ENCODE measurements at places on chromosomes 2 and 18.

GRCh38 chr2:11356764-11357163 lies 12.3 kb upstream of the ROCK2 start:
- no peak for DNase-seq

DNA sequence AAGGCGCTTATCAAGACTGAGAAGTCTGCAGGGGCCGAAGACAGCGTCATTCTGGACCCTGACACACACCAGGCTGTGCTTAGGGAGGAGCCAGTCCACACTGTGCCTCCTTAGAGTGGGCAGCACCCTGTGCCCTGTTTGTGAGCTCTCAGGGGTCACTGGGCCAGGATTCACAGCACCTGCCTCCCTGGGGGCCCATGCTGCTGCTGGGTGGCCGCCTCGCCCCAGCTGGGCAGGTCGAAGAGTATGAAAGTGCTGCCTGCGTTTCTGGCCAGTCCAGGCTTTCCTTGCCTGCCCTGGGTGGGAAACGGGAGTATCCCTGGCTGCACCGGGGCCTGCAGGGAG lies 15.4 kb upstream of the GPR55 start:
- DNase-seq: no peak

GRCh38 chr2:25497918-25498407 lies 156.2 kb upstream of the DNMT3A start:
- no peak for DNase-seq

DNA sequence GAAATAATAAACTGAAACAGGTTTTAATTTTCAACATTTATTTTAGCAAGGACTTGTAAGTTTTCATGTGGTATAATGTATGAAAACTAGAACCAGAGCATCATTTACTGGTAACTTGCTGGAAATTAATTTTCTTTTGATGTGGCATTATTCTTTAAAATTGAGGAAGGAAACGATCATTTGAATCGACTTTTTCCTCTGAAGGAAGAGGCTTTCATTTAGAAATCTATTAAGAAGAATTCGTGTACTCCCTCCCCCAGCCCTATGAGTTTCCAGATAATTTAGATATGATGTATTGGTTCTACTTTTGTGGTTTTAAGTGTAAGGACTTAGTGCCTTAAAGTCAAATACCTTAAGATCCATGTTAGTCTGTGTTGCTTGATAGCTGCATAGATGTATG lies 2.5 kb downstream of the BABAM2 start:
- DNase-seq: no peak

- DNase-seq: no peak
Measured at GRCh38 chr2:56224316-56224715, 40.5 kb downstream of the CCDC85A start.

GRCh38 chr18:74876630-74877243 lies 279.1 kb downstream of the ZNF407 start:
- DNase-seq: no peak

GRCh38 chr2:11822746-11823451 lies 76.5 kb downstream of the LPIN1 start:
- no peak for DNase-seq

DNA sequence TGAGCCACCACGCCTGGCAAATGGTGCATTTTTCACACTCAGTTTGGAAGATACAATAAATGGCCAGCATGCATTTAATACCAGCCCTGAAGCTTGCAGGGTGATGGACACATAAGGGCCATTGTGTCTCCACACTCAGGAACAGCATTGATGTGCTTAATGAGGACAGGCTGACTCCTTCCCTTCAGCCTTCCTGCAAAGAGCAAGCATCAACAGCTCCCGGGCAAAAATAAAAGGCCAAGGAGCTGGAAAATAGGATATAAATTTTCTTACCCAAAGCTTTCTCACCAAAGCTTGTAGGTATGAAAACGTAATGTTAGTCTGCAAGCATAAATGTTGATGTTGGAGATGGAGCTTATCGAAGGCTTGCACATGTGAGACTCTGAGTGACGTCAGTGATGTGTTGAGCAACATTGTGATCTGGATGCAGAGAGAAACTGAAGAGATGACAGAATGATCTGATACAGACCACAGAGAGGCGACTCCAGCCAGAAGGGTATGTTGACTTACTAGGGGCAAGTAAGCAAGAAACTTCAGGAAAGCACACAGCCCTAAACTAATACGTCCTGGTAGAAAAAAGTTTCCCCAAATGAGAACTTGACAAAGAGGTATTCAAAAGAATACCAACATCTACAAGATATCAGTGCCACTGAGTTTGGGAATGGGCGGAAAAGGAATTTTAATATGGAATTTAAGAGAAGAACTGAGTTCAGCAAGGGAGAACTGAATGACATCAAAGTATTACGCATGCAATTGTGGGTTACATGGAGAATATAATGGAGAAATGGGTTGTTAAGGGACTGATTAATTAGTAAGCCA lies 256.5 kb downstream of the TGIF1 start:
- no peak for DNase-seq

DNA sequence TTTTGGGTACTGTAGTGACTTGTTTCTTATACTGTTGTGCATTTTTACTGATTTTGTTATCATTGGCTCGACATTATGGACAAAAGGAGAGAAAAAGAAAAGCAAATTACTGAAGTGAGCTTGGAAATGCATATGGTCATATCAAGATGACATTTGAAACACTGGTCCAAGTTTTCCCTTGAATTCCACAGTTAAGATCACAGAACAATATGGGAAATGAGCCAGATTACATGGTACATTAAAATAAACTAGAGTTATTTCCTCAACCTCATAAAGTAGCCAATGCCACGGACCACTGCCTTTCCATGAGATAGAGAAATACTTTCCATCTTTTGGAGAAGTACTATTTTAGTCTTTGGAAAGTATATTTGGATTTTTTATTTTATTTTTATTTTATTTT lies 62.0 kb upstream of the SGPP2 start:
- DNase-seq: no peak

GRCh38 chr2:55923091-55923981 lies at the start of gene EFEMP1:
EFEMP1 (minus strand) TSS chr2:55923782; CDS start chr2:55922440, 1,342 bp downstream.
- no peak for DNase-seq

GRCh38 chr18:47745227-47745626 lies 185.2 kb downstream of the SMAD2 start:
- DNase-seq: no peak

- no peak for DNase-seq
Measured at GRCh38 chr2:84889332-84889731, 8.4 kb upstream of the TRABD2A start.

- DNase-seq: no peak
Measured at GRCh38 chr18:60966876-60967275, 366.4 kb upstream of the CDH20 start.

DNA sequence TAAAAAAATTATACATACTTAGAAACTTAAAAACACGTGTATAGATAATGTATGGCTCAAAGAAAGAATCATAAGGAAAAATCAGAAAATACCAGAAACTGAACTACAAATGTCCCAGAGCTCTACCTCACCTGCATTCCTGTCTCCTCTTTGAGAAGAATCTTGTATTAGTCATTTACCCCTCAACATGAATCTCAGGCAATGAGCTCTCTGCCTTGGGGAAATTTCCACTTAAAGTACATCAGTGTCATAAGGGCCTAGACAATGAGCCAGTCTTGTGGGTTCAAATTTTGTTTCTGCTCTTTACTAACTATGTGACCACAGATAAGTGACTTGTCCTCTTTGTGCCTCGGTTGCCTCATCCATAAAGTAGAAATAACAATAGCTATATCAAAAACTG lies 40.1 kb downstream of the SCG2 start:
- no peak for DNase-seq

GRCh38 chr2:207525296-207525695 lies 4.5 kb upstream of the CREB1 start:
- DNase-seq: no peak

GRCh38 chr2:126703311-126703710 lies 47.4 kb downstream of the GYPC start:
- DNase-seq: no peak

GRCh38 chr2:58540681-58541080 lies 299.6 kb upstream of the FANCL start:
- DNase-seq: no peak
